ENCODE measurements at places on chromosomes 2 and 18. TPM values are rescaled to one million over a fixed set of nuclear protein-coding genes. Genes with fewer than 3 reads are reported as not detected.

DNA sequence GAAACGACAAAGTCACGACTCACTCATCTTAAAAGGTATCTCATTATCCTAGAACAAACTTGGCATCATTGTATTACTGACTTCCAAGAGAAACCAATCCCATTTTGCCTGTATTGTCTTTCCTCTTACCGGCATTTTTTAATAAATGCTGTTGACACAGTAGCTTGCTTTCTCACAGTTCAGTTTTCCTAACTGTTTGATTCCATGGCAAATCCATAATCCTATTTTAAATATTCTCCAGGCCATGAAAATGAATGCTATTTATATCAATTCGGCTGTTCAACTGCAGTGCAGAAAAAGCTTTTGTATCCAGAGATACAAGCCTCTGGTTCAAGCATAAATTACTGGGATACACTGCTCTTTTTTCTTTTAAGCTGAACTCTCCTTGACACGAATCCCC lies 1241.9 kb downstream of the DPP10 start:
- H3K27ac ChIP-seq = no peak overlapping the region
- H3K27me3 ChIP-seq = no peaks in the 10 kb centered on the region
- no peaks in the 10 kb centered on the region for H3K4me1 ChIP-seq
- no peak overlapping the region for H3K4me3 ChIP-seq

GRCh38 chr2:218378053-218378452 lies 4.0 kb upstream of the SLC11A1 start:
- H3K27me3 ChIP-seq = no peaks in the 10 kb centered on the region
- no peak overlapping the region for H3K27ac ChIP-seq
- no peaks in the 10 kb centered on the region for H3K4me1 ChIP-seq

DNA sequence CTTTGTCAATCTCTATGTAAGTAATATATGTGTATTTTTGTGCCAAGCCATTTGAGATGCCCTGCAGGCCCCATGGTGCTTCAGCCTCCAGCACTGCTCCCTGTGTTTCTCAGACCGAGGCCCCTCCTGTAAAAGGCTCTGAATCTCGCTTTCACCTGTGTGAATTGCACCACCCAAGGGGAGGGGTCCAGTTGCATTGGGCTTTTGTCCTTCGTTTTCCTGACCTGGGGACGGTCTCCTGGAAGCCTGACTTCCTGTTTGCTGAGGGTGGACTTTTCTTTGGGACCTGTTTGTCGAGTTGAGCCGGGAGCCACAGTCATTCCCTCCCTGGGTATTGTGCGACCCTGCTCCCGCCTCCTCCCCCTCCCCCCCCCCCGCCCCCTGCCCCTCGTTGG lies 48.9 kb downstream of the AGAP1 start:
- H3K4me1 ChIP-seq = peaks cover 23% of the 10 kb centered on the region
- peak; percentile 63 for DNase-seq
- no peaks in the 10 kb centered on the region for H3K27me3 ChIP-seq
- no peaks in the 10 kb centered on the region for H3K36me3 ChIP-seq
- H3K4me3 ChIP-seq = no peak overlapping the region

GRCh38 chr2:69902213-69902922 lies 8.6 kb downstream of the SNRNP27 start:
- no peak for DNase-seq
- H3K4me1 ChIP-seq = no peaks in the 10 kb centered on the region
- H3K4me3 ChIP-seq = no peak overlapping the region
- no peaks in the 10 kb centered on the region for H3K27me3 ChIP-seq

- 0 out of 2 replicates have a peak, but pooled peaks cover 1% of the 10 kb centered on the region for H3K27me3 ChIP-seq
- no peak overlapping the region for H3K4me3 ChIP-seq
- no peak for DNase-seq
- peaks cover 4% of the 10 kb centered on the region for H3K4me1 ChIP-seq
These were observed 304.0 kb downstream of the ALK start for GRCh38 chr2:29617351-29617750.

GRCh38 chr18:26096852-26097251 lies 6.4 kb upstream of the SS18 start:
- H3K36me3 ChIP-seq = no peaks in the 10 kb centered on the region
- no peaks in the 10 kb centered on the region for H3K4me1 ChIP-seq
- H3K4me3 ChIP-seq = no peak overlapping the region
- no peak overlapping the region for H3K27ac ChIP-seq
- H3K27me3 ChIP-seq = no peaks in the 10 kb centered on the region

GRCh38 chr2:46723346-46723745 lies 192.3 kb downstream of the MCFD2 start:
- DNase-seq = no peak
- H3K36me3 ChIP-seq = no peaks in the 10 kb centered on the region
- H3K27me3 ChIP-seq = no peaks in the 10 kb centered on the region
- H3K27ac ChIP-seq = no peak overlapping the region
- peaks cover 24% of the 10 kb centered on the region for H3K4me1 ChIP-seq
- H3K4me3 ChIP-seq = no peak overlapping the region

GRCh38 chr2:101762451-101763171 lies 65.1 kb downstream of the MAP4K4 start:
- no peaks in the 10 kb centered on the region for H3K36me3 ChIP-seq
- peak overlapping the region; percentile 71 for H3K27ac ChIP-seq
- DNase-seq = peak; percentile 29

DNA sequence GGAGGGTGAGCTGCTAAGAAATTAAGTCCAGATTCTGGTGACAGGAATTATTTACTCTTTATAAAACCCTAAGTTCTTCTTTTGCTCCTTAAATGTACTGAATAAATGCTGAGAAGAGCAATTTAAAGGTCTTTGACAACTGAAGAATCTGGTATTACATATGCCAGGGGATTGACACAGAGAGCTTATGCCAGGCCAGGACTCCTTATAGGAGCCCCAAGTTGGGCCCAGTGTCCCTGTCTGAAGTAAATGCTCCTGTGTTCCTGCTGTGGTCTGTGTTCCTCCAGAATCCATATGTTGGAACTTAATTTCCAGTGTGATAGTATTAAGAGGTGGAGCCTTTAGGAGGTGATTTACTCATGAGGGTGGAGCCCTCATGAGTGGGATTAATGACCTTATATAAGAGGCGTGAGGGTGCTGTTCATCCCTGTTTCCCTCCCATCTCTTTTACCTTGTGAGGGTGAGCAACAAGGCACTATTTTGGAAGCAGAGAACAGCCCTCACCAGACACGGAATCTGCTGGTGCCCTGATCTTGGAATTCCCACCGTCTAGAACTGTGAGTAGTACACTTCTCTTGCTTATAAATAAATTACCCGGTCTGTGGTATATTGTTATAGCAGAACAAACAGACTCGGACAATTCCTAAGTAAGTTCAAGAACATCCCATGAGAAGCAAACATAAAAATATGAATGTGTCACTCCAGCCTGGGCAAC lies 39.8 kb downstream of the LYPD6 start:
- no peak overlapping the region for H3K4me3 ChIP-seq
- H3K27ac ChIP-seq = no peak overlapping the region
- DNase-seq = no peak
- H3K36me3 ChIP-seq = no peaks in the 10 kb centered on the region

DNA sequence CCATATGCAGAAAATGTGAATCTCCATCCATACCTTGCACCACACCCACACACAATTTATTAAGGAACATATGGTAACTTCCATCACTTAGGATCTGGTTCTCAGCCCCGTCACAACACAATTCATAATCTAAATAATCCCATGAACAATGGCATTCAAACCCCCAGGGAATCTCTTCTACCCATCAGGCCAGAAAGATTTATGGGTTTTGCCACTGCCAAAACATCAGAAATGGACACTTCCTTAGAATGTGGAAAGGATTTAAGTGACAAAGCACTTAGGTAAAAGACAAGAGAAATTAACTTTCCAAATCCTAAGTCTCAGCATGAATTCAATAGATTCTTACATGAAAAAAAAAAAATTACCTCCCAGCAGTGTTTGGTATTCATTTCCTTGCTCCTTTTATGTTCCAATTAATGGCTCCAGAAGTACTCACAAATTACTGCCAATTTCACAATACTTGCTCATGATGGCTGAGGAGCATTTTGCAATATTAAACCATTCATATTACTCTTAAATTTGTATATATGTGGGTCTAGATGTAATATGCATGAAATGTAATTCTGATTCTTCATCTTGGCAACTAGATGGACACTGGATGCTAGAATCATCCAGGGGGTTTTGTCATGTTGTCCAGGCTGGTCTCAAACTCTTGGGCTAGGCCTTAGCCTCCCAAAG lies 56.5 kb upstream of the TMEM247 start:
- H3K36me3 ChIP-seq = no peaks in the 10 kb centered on the region
- no peaks in the 10 kb centered on the region for H3K27me3 ChIP-seq
- H3K4me3 ChIP-seq = no peak overlapping the region
- no peak for DNase-seq

DNA sequence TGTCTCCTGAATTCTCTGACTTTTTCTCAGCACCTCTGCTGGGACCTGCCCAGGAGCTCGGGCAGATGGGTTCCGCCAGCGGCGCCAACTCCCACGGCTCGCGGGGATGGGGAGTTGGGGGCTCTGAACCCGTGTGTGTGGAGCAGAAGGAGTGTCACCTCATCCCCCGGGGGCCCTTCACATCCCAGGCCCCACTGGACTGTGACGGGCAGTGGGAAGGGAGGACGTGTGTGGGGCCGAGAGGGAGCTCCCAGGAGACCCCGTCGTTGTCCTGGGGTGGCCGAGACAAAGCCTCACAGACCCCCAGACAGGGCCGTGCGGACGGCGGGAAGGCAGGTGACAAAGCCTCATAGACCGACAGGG lies 130.0 kb upstream of the CTDP1 start:
- no peak for DNase-seq
- no peak overlapping the region for H3K4me3 ChIP-seq
- H3K4me1 ChIP-seq = no peaks in the 10 kb centered on the region
- H3K27me3 ChIP-seq = no peaks in the 10 kb centered on the region
- H3K36me3 ChIP-seq = no peaks in the 10 kb centered on the region

DNA sequence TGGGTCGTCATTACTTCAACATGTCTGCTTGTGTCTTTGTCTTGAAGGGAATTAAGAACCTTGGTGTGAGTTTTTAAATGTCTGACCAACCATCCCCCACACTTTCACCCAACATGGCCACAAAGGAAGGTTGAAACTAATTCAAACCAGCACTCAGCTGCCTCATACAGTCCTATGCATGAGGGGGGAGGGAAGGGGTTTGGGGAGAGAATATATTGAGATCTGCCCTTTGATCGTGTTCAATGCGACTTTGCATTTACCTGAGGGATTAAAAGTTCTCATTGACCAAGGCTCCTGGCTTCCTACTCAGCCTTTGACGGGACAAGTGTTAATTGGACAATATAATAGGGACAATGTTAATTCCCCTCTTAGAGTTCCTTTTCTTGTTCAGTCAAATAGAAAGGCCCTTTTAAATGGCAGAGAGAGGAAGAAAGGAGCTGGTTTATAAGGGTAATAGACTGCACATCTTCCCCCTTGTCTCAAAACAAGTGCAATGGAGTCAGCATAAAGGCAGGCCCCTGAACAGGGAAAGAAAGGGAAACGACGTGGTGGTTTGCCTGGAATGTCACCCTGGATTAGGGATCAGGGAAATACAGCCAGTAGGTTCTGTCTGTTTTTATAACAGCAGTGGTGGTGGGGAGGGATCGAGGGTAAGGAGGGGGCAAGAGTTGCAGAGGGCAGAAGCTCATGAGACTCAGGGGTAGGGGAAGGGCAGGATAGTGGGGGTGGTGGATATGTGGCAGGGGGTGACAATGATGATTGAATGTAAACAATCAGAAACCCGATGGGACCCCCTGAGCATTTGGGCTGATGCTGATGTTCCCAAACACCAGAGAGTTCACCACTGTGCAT lies 198.7 kb downstream of the MYCN start:
- no peak overlapping the region for H3K4me3 ChIP-seq
- H3K27me3 ChIP-seq = no peaks in the 10 kb centered on the region
- DNase-seq = no peak

DNA sequence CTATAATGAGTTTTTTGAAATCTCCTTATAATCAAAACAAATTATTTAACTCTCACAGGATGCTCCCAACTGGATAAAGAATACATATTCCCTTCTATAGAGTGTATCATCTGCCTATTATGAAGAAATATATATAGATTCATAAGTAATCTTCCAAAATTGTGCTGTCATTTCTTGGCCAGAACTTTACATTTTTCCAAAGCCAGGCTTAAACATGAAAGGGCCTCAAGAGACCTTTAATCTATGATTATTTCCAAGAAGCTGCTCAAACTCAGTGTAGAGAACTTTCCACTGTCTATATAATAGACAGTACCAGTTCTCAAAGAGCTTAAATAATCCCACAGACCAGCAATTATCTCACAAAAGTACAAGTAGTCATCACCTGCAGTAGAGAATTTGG lies 211.0 kb downstream of the AKAIN1 start:
- DNase-seq = no peak
- H3K4me3 ChIP-seq = no peak overlapping the region
- H3K27ac ChIP-seq = no peak overlapping the region
- H3K4me1 ChIP-seq = no peaks in the 10 kb centered on the region

DNA sequence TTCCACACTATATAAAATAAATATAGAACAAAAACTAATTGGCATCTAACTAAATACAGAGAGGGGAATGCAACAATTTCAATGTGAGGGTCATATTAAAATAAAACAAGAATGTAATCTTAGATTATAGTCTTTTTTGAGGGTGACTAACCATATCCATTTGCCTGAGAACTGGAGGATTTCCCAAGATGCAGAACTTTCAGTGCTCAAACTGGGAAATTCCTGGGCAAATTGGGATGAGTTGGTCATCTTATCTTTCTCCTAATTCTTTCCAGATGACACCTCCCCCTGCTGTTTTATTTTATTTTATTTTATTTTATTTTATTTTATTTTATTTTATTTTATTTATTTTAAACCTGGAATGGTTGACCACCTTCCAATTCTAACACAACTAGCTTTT lies 846.2 kb downstream of the SLC4A3 start:
- no peak overlapping the region for H3K27ac ChIP-seq
- H3K27me3 ChIP-seq = no peaks in the 10 kb centered on the region
- no peaks in the 10 kb centered on the region for H3K36me3 ChIP-seq
- H3K4me3 ChIP-seq = no peak overlapping the region
- no peaks in the 10 kb centered on the region for H3K4me1 ChIP-seq

DNA sequence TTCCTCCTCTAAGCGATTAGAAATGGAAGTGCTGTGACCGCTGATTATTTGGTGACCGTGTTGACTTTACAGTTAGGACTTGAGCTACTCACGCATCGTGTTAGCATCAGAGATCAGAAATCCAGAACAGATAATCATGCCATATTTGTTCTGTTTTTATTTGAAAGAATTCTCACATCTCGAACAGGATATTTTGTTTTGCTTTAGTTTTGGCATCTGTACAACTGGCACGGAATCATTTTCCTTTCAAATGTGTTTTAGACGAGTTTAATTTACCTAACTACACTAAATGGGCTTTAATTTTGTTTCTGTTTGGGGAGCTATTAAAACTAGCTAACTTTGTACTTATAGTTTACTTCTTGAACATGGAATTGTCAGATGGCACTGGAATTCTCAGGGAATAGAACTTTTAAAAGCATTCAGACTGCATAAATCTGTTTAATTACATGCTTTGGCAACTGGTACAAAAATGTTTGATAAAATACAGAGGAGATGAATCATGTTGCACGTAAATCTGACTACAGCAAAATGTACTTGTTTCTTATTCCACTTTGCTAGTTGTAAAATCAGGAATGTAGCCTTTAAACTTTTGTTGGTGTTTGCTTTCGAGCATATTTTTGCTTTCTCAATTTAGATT lies 1.4 kb downstream of the ITPRID2 start:
- DNase-seq = no peak
- peak overlapping the region; percentile 83 for H3K4me3 ChIP-seq
- H3K27ac ChIP-seq = peak overlapping the region; percentile 91

The SRD5A2 gene
- total RNA-seq = not detected

The POTEC gene
- not detected for total RNA-seq

The CNDP1 gene
- total RNA-seq = not detected

The CTDSP1 gene
- total RNA-seq = 104 TPM

The LRRC30 gene
- not detected for total RNA-seq

The PKDCC gene
- 339 TPM for total RNA-seq

The KCNF1 gene
- total RNA-seq = 0.29 TPM

The TNFAIP6 gene
- not detected for total RNA-seq

The NPHP1 gene
- total RNA-seq = 2.0 TPM

The NAT8 gene
- total RNA-seq = not detected

Data from Caco-2 (cell line).